Putamen (tissue), 1 donor: ENCODE measurements at places on chromosomes 7 and 10.

DNA sequence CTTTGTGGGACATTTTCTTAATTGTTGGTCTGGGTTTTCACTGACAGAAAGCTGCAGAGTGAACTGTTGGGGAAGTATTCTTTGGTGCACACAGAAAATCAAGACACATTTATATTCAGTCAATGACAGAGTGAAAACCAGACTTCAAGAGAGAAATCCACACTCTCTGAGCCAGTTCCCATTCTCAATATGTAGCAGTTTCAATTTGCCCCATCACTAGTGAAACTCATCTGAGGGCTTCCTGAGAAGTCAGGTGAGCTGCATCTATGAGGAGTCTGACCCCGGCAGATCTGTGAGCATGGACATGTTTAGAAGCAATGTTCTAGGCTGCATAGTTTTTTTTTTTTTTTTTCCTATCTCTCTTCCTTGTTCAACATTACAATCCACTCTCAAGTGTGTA lies 163.7 kb upstream of the AHR start:
- no peak for DNase-seq

DNA sequence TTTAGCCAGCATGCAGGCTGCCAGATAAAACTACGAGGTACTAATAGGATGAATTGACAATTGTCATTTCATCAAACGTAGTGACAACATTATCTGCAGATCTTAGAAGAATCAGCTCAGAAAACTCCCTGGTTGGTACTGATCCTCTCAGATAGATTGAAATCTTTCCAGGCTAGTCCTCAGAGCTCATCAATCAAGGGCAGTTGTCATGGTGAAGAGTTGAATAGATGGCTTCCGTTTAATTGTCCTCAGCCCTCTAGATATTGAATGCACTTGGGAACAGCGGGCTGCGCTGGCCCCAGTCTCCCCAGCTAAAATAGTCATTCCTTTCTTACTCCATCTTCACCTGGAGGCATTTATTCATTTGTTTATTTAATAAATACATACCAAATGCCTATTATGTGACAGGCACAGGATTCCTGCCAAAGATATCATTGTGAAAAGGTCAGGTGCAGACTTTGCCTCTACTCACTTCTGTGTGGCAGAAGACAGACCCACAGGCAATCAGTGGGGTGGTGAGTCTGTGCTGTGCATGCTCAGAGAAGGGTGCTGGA lies 1081.6 kb downstream of the TYW1 start:
- no peak for DNase-seq

- DNase-seq: no peak
Observed at GRCh38 chr10:75904499-75905283, 473.3 kb downstream of the LRMDA start.

GRCh38 chr7:99035723-99036545 lies 108.0 kb downstream of the SMURF1 start:
- no peak for DNase-seq

- no peak for DNase-seq
Observed at GRCh38 chr7:30805081-30805691, 34.0 kb downstream of the MINDY4 start.

DNA sequence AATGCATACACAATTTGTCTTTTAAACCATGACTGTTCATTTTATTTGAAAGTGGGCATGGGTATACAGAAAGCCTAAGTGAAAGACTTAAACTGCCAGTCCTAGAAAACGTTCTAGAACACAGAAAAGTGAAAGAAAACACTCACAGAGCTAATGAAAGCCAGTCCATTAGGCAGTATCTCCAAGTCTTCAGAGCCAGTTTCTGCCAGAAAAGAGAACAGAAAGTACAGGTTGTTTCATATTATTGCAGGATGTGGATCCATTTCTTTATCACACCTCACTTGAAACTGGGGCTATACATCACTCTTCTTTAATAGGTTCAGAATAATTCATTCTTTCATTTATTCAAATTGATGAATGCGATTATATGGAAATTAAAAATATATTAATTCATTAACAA lies 7.7 kb downstream of the PON1 start:
- DNase-seq: no peak
